ENCODE measurements at places on chromosomes 1 and 21. TPM values are rescaled to one million over a fixed set of nuclear protein-coding genes. Genes with fewer than 3 reads are reported as not detected.

Gene PRRX1
- total RNA-seq: 22.0 TPM

Gene C1orf116
- 190 TPM for total RNA-seq

Gene WNT3A
- total RNA-seq: 2.6 TPM

Gene TNFRSF8
- 1.0 TPM for total RNA-seq

Gene MPZ
- 4.8 TPM for total RNA-seq

Gene URB2
- total RNA-seq: 5.4 TPM

Gene FOXD3
- total RNA-seq: not detected

GRCh38 chr1:237025358-237026074 lies 16.5 kb upstream of the RYR2 start:
- DNase-seq: no peak

DNA sequence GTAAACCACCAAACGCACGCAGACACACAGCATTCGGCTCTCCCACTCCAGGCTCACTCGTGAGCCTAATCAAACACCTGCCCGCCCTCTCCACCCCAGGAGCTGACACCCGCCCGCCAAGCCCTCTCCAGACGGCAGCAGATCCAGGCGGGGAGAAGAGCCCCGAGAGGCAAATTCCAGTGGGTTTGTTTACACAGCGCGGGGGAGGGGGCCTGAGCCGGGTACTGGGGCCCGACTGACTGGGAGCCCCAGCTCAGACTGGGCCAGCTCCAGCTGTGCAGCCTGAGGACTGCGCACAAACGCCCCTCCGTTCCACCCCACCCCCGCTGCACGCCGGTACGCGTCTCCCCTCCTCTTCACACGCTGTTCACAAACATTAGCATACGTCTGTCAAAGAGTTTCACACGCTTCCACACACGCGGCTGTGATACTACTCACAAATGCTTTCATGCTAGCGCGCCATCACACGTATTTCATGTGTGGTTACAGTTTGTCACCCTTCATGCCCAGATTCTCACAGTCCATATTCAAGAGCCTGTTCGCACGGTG lies 1.0 kb upstream of the EFNA1 start:
- peak; percentile 90 for DNase-seq

DNA sequence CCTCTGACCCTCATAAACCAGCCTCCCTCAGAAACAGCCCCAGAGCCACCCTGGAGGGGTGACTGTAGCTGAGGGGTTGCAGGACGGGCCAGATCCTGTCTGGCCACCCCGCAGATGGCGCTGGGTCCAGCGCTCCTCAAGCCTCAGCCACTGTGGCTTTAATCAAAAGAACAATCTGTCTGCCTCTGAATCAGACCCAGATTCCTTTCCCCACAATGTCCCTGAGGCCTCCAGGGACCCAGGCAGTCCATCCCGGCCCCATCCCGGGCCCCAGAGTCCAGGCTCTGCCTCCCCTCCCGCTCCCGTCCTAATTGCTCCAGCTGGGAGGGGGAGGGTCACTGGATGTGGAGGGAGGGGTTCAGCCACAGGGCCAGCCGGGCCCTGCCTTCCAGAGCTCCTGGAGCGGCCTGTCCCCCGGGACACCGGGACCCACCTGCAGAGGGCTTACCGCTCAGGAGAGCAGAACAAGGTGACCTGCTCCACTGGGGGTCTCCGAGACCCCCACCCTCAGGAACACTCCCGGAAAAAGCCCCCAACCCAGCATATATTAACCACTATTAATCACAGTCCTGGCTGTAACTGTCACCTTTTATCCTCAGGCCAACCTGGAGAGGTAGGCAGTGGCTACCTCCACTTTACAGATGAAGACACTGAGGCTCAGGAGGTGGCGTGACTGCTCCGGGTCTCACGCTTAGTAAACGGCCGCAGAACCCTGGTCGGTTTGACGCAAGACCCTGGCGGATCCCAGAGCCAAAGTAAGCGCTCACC lies 836 bp upstream of the FBLIM1 start:
- DNase-seq: peak; percentile 75

DNA sequence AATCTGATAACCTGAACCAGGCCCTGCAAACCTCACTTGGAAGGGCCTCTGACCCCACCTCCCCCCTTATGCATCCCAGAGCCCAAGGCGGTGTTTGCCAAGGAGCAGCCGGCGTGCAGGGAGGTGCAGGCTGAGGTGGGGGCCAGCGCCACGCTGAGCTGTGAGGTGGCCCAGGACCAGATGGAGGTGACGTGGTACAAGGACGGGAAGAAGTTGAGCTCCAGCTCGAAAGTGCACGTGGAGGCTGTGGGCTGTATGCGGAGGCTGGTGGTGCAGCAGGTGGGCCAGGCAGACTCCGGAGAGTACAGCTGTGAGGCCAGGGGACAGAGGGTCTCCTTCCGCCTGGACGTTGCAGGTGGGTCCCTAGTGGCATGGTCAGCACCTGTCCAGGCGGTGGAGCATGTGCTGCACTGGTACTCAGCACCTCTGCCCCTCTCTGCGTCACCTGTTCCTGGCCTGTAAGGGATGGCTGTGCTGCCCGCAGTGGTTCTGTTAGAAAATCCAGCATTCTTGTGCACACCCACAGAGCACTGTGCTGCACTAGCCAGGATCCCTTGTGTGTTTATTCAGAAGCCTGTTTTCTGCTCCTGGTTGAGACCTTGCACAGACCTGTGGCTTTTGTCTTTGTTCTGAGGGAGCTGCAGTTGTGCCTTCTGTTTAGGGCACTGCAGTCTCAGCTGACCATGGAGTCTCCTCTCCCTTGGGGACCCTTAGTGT lies 11.6 kb downstream of the OBSCN start:
- no peak for DNase-seq

DNA sequence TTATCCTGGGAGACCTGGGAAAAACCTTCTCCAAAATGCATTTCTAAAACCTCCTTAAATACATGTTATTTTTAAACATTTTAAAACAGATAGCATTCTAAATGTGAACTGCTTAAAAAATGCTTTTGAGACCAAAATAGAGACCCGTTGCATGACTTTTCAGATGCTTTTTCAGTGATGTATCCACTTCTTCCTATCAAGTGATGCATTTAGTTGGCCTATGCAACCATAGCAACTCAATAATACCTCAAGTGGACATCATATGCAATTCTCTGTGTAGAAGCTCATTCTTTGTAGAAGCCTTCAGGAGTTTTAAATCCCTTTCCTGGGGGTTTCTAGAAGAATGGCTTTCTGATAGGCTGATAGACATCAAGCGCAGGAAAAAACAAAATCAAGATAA lies 94.5 kb upstream of the RAVER2 start:
- DNase-seq: no peak

DNA sequence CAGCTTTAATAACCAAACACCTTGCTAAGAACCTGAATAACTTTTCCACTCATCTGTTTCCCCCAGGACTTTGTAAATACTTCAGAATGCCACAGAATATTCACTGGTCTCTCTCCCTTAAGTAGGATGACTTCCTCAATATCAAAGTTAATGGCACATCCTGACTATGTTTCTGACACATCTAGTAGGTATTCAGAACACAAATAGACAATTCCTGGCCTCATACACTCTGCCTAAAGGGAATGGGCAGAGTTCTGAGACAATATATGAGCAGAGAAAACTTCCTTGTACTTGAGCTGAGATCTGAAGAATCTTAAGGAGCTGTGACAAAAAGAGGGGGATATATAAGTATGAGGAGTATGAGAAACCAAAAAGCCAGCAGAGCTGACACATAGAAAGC lies 34.8 kb downstream of the ANKRD13C start:
- DNase-seq: no peak

- no peak for DNase-seq
These were observed 32.4 kb downstream of the ZNF326 start for GRCh38 chr1:90027281-90027680.

DNA sequence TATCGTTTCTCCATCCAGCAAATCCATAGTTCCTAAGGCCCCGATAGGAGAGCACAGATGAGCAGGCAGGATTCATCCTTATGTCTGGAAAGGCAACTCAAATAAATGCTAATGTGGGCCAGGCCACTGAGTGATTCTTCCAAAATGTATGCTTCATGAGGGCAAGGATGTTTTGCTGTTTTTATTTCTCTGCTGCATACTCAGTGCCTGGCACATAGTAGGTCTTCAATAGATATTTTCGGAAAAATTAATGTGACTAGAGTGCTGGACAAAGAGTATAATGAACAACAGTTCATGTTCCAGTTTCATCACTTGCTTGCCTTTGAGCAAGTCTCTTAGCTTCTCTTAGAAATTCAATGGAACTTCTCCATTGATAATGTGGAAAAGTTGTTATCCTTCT lies 357.7 kb downstream of the PRDM2 start:
- no peak for DNase-seq

- DNase-seq: peak; percentile 57
These were observed 48.6 kb downstream of the KCNAB2 start for GRCh38 chr1:6094246-6094645.

DNA sequence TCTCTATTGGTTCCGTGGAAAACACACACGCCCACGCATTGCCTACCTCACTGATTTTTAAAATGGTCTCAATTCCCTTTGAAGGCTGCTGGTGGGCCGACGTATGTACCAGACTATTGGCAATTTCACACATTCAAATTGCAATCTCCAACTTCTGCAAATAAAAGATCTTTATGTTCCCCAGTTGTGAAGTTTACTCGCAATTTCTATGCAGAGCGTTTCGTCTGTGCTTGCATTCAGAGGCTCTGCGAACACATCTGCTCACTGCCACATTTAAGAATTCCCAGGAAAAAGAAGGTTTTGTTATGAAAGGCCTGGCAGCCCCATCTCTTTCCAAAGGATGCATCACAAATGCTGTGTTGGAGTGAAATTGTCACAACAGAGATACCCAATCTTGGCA lies 288.0 kb upstream of the KAZN start:
- no peak for DNase-seq

- no peak for DNase-seq
These were observed 1597.8 kb downstream of the PLA2G4A start for GRCh38 chr1:188426561-188426960.

Data from upper lobe of left lung (tissue), 6 donors.